ENCODE measurements at places on chromosomes 3 and 15.
A peak's percentile ranks its signal among the peaks of the same experiment; 100 is the strongest.

DNA sequence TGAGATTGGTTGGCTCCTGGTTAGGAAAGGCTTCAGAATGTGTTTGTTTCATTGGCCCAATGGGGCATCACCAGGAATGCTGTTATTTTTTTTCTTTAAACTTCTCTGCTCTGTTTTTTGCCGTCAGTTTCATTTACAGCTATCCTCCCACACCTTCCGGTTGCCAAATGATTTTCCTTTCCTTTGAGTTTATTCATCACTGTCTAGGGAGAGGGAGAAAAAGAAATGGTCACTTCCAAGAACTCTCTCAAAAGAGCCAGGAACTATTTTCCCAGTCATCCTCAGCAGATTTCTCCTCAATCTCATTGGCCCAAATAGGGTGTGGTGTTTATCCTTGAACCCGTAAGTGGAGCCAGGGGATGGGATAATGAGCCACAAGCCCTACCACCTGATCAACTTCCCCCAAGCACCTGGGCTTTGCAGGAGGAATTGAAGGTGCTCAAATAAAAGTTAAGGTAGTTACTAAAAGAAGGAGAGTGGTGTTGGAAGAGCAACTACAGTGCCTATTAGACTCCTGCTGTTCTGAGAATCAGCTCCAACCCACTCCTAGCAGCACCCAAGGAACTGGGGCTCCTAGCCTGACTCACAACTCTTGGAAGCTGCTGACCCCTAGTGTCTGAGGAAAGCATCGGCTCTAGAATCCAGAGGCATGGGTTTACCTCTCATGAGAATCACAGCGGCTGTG is 183.8 kb upstream of the IL12A start:
- peak; percentile 51 for DNase-seq

DNA sequence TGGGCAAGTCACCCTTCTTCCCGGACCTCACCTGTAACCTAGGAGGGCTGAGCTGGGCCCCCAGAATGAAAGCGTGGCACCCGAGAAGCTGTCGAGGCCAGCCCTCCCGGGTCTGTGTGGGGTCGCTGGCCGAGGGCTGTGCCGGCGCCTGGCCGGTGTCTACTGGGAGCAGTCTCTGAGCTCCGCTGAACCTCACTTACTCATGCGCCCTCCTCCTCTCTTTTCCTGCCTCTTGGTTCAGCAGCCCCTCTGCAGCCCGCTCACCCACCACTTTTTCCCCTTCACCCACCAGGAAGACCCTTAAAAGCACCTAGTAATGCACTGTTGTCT is 419 bp downstream of the HYKK start:
- DNase-seq: no peak

DNA sequence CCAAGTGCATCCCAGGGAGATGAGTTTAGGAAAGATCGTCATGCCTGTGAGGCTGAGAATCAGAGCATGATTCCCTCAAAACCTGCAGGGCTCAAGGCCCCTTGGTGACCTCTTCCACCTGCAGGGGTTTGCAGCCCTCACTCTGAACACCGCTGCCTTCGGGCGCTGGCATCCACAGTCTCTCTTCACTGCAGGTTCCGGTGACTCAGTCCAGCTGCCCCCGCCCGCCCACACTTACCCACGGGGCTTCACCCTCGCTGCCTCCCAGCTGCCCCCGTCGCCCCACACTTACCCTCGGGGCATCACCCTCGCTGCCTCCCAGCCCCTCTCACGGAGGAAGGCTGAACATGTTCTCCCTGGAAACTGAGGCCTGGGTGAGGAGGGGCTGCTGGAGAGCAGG is 277.1 kb downstream of the XXYLT1 start:
- no peak for DNase-seq

GRCh38 chr15:56232058-56232457 is 11.6 kb downstream of the RFX7 start:
- no peak for DNase-seq

DNA sequence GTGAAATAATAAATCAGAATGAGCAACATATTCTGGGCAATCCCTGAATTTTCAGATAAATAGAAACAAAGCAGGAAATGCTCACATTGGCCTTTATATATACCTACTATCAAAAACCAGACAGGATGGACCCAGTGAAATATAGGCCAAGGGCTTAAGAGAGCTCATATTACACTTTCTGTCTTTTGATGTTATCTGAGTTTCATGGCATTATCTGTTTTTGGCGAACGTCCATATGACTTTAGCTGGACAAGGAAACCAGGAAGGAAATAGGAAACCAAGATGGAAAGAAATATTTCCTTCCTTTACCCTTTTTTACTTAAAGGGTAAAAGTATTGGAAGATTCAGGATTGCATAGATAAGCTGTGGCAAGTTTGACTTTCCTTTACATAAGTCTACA is 274.8 kb downstream of the THSD4 start:
- no peak for DNase-seq

- DNase-seq: peak; percentile 69
These were observed 911 bp downstream of the RFTN1 start for GRCh38 chr3:16512435-16513140.

- no peak for DNase-seq
These were observed 57.9 kb upstream of the EPHA6 start for GRCh38 chr3:96756516-96756915.

GRCh38 chr3:23944007-23944783 is 891 bp upstream of the NR1D2 start:
- DNase-seq: no peak

DNA sequence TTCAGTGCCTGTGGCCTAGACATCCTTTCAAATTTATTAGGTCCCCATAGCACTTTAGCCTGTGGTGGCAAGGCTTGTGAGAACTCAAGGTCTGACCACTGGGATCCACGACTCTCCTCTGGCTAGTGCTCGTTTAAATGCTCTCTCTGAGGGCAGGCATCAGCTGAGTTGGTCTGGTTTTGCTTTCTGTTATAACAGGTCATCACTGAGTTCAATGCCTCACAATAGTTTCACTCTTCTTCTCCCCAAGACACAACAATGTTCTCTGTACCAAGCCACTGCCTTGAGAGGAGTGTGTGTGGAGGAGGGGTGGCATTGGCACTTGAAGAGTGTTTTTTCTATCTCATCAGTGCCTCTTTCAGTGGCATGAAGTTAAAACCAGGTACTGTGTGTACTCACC is 7.6 kb downstream of the OR5K4 start:
- DNase-seq: no peak

- no peak for DNase-seq
These were observed 33.9 kb downstream of the SCN10A start for GRCh38 chr3:38782148-38782547.
